Putamen (tissue), 1 donor: ENCODE measurements at places on chromosomes 16 and 17.
A peak's percentile ranks its signal among the peaks of the same experiment; 100 is the strongest.

GRCh38 chr16:88697831-88698615 is 8.2 kb downstream of the RNF166 start:
- no peak for DNase-seq

GRCh38 chr16:82699260-82699659 is 72.5 kb downstream of the CDH13 start:
- no peak for DNase-seq

- peak; percentile 42 for DNase-seq
Observed at GRCh38 chr16:79437764-79438751, 162.5 kb downstream of the MAF start.

DNA sequence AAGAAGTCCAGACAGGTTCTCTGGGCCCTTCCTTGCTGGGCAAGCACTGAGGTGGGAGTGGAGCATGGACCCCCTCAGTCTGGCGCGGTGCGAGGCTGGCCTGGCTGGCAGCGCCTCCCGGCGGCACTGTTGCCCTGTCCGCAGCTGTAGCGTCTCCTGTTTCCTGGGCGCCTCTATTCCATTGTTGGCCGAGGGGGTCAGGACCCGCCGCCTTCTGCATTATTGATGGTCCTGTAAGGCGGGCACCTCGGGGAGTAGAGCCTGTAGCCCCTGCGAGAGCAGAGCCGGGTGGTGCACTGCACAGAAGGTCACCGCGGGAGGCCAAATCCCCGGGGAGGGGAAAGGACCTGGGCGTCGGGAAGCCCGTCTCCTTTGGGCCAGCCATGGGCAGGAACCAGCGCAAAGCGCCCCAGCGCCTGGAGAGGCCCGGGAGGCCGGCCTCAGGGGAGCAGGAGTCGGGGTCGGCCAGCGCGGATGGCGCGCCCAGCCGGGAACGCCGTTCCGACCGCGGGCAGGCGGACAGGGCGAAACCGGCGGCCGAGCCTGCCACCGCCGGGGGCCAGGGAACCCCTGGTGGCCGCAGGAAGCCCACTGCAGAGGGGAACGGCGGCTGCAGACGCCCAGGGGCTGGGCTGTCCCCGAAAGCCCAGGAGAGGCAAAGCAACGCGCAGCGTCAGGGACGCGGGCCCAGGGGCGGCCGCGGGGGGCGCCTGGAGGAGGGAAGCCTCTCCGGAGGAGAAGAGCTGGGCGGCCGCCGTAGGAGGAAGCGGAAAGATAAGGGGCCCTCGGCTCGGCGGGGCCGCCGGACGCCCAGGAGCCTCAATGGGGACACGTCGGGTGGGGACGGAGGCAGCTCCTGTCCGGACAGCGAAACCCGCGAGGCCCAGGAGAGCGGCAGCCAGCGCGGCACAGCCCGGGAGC is at the start of gene MYO15B:
Gene MYO15B, plus strand, starts transcription at position 126 of the 921 bp plus-strand sequence. Its CDS starts 258 bp downstream, at position 384.
- DNase-seq, result peak; percentile 19

- DNase-seq, result no peak
Observed at GRCh38 chr17:31541559-31541958, 150.1 kb downstream of the RAB11FIP4 start.

DNA sequence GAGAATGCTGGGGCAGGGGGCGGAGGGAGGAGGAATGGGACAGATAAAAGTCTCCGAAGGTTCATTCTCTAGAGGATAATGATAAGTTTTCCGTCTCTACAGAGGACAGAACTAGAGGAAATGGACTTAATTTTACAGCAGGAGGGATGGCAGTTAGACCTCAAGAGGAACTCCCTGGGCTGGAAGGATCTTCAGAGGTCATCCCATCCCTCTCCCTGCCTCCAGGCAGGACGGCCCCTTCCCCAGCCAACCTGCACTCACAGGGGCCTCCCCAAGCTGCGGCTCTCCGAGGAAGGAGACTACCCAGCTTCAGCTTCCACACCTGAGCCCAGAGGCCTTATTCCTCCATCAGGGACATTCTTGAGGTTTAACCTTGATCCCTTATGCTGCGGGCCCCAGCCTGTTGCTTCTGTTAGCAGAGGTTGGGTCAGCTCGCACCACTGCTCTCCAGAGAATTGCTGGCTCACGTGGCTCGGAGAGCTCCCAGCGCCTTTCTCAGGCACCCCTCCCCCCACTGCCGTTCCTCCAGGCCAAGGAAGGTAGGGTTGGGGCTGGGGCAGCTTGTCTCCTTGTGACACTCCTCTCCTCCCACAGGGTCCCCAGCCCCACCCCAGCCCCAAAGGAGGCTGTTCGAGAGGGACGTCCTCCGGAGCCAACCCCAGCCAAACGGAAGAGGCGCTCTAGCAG is 8.5 kb downstream of the ELOB start:
- no peak for DNase-seq

DNA sequence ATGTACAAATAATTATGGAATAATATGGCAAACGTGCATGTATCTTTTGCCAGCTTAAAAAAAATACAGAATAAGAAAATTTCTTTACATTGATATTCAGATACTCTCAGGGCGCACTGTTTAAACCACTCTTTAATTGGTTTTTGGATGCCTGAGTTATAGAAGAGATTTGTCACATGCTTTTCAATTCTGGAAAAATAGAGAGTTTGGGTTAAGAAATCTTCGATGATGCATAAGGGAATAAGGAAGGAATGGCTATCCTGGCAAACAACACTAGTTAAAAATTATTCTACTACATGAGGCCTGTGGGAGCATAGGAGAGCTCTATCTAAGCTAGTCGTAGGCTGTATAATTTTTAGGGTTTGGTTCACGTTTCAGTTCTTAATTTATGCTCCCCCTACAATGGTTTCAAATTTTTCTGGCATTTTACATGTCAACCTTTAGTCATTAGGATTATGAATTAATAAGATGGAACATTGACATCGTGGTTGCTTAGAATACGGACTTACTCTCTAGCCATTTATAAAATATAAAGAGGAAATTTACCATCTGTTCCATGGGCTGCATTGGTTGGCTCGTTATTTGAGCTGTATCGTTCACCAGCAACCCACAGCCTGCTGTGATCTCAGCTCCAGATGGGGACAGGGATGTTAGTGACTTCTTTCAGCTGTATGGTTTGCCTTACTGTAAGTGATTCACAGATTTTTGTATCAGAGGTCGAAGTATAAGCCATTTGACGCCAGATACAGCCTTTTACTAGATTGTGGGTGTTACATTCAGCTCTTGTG is 15.9 kb downstream of the NARF start:
- no peak for DNase-seq

DNA sequence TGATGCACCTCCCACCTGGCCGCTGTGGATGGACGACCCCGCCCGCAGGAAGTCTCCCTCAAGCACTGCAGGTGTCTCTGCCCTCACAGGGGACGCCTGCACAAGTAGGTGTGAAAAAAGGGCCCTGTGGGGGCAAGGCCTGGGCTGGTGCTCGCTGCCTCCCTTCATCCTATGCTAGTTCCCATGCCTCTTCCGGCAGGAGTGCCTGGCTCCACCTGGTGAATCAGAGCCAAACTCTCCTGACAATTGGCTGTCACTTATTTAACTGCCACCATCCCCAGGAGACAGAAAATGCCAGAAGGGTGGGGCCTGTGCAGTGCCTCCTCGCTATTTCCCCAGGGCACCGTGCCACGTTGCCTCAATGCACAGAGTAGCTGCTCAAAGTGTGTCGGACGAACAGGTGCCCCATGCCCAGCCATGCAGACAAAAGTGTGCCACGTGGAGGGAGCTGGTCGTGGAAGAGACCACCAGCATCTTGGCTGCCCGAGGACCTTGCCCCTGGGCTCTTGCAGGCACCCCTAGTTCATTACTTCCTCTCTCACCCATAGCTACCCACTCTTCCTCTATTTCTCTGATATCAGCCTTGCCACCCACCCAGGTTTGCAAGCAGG is 170.7 kb downstream of the SEC14L1 start:
- no peak for DNase-seq

DNA sequence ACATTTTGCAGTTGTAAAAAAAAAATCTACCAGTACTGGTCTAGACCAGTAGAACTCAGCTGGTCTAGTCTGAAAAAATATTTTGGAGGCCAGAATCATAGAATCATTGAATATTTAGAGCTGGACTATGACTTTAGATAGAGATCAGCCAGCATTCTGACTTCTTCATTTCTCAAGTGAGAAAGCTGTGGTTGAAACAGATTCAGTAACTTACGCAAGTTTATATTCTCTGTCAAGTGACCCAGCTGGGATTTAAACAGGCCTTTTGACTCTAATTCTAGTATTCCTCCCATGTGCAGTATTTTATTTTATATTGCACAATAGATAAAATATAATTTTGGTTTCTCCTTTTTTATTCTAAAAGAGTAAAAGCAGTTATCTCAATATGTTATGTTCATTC is 4.9 kb downstream of the TNRC6A start:
- DNase-seq, result no peak

DNA sequence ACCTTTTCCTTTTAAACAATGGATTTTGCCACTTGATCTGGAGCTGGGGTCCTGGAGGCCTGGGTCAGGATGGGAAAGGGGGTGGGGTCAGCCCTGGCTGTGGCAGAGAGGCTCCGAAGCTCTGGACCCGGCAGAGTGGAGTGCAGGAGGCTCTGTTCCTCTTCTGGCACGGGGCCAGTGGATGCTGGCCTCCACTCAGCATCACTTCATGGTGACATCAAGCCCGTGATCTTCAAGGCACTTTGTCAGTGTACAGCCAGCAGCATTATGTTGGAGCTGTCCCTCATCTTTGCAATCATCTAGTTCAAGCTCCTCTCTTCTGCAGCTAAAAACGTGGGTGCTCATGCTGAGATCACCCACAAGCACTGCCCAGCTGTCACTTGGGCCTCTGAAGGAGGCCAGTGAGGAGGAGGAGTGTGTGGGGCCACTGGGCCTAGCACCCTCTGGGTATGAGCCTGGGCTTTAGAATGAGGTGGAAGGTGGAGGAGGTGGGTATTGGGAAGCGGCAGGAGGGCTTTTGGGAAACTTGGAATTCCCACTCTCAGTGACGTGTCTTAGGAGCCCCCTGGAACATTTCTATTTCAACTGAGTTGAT is 45.9 kb upstream of the MGAT5B start:
- no peak for DNase-seq

- no peak for DNase-seq
Observed at GRCh38 chr17:28610376-28610775, 3.6 kb downstream of the RSKR start.

DNA sequence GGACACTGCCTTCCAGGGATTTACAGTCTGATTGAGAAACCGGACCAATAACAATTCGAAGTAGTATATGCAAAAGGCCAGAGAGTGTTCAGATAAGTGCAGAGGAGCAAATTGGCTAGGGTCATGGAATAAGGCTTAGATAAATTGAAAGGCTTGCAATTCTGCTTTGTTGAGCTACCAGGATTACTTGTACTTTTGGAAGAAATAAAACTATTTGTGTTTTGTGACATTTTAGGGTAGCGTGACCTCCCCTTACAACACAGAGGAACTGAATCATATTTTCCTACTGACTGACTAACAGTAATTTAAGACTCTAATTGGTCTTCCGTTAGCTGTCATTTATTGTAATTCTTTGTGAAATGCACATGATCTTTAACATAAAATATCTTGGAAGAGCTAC is 104.7 kb downstream of the PITPNC1 start:
- DNase-seq, result no peak

DNA sequence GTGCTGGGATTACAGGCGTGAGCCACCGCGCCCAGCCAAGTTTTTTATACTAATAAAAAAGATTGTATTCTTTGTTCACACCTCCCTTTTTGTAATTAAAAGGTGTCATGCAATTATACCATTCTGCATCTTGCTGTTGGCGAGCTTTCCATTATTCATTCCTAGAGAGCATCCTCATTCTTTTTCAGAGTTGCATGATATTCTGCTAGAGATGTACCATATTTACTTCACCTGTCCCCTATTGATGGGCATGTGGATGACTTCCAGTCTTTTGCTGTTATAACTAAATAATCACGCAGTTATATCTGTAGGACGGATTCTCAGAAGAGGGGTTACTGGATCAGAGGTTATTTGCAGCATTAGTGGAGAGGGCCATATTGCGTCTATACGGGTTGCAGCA is 17.0 kb downstream of the SGSM2 start:
- DNase-seq, result no peak

DNA sequence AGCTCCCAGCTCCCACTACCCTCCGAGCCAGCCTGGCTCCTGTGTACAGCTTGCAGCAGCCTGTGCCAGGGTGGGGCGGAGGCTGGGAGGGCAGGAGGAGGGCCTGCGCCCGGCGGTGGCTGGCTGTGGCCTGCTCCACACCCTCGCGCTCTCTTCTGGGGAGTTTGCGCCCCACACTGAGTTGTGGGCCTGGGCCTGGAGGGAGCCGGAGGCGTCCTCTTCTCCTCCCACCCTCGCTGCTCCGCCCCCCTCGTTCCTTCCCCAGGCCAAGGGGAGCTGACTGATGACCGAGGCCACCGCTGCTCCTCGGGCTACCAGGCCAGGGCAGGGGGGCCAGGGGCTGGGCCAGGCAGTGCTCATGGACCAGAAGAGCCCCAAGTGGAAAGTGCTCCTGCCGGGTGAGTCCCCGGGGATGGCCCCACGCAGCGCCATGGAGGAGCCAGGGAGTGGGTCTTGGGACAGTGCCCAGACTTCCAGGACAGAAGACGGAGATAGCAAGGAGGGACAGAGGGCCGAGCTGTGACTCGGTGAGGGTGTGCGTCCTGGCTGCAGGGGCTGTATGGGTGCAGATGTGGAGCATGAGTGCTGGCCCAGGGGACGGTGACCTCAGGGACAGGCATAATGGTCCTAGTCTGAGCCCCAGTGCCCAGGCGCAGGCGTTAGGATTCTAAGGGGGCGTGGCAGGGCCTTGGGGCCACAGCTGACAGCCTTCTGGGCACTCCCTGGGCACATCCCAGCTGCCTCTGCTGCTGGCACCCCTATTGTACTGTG is 242.1 kb upstream of the GSE1 start:
- DNase-seq, result no peak

GRCh38 chr16:54093281-54093680 is 193.3 kb downstream of the IRX3 start:
- no peak for DNase-seq

- DNase-seq, result no peak
Observed at GRCh38 chr17:61997664-61998063, 67.4 kb downstream of the MED13 start.

- DNase-seq, result no peak
Observed at GRCh38 chr17:34131386-34131785, 123.7 kb upstream of the CCL2 start.

DNA sequence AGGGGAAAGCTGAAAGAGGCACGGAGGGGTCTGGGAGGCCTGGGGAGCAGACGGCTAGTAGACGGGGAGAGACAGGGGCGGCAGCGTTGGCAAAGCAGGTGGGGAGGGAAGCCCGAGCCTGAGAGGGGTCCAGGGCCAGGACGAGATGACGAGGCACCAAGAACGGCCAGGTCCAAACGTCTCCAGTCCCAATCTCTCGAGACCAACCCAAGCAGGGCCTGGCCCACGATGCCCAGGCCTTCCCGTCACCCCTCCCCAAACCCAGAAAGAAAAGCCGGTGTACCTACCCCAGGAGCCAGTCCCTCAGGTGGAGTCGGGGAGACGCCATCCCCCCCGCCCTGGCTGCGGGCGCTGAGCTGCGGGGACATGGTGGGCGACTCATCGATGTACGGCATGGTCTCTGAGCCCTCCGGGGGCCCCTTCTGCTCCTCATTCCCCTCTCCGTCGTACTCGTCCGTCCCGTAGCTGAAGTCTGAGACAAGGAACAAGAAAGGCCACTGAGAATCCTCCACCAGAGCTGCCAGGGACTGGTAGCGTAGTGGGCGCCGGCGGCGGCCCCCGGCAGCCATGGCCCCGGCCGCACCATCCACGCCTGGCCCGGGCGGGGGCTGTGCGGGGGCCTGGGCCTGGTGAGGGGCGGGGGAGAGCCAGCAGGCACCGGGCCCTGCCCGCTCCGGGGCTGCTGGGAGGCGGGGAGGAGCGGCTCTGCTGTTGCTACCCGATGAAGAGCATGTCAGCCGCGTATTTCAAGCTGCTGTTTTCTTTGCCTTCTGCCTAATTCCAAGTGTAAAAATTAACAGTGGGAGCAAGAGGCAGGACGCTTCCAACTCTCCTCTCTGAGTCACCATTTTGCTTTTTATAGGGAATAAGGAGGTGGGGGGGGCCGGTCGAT is 54.6 kb downstream of the ABR start:
- no peak for DNase-seq
